Chondrocyte (in vitro differentiated cells): ENCODE measurements at places on chromosomes 6 and 20. TPM values are rescaled to one million over a fixed set of nuclear protein-coding genes. Genes with fewer than 3 reads are reported as not detected.

DNA sequence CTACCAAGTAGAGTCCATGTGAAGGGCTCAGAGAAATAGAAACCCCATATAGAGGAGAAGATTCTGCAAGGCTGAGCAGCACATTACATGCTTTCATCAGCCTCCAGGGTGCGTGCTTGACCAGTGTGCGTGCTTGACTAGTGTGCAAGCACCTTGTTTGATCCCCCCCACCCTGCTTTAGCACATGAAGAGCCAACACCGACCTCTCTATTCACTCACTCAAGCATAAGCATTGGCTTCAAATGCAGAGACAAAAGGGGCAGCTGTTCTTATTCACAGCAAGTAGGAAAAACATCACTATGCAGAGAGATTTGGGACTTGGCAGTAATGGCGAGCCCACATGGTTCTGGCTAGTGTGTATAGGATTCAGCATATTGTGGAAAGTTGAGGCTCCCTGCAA is 278.7 kb upstream of the RNF217 start:
- DNase-seq = no peak

GRCh38 chr6:33797626-33798342 is 6.0 kb downstream of the MLN start:
- peak; percentile 32 for DNase-seq

- no peak for DNase-seq
Observed at GRCh38 chr6:133503336-133503729, 262.2 kb downstream of the EYA4 start.

DNA sequence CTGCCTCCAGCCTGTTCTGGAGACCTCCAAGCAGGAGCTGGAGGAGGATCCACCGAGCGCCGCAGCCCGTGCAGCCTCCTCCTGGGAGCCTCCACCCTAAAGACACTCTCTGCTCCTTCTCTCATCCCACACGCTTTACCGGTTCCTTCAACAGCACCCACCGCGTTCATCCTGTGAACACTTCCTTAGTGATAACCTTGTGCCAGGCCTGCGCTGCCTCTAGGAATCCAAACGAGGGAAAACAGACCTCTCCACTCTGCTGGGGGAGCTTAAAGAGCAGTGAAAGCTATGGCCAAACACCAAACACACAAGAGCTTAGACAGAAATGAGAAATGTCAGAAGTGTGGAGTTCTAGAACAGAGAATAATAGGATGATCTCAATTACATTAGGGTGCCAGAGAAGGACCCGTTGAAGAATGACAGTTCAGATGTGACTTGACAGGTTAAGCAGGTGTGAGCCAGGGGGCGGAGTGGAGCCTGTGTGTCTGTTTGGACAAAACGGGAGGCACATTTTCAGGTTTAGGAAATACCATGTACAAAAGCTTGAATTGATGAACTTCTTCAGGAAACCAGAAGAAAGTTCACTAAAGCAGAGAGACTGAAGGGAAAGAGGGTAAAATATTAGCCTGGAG is 28.5 kb upstream of the HLA-DRB5 start:
- no peak for DNase-seq

DNA sequence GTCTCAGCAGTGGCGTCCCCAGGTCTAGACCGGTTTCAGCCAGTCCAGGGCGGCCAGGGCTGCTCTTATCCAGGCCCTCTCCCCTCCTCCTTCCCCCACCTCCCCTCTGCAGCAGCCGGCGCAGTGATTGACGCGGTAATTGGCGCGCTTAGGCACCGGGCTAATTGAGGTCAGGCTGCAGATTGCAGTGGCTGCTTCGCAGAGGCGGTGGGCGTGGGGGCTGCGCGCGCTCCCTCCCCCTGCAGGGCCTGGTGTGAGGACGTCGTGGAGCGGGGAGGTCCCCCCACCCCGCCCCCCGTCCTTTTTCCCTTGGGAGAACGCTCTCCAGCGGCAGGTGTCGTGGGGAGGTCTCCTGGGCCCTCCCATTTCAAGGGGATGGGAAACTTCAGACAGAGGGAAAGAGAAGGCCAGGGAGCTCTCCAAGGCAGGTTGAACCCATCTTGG is 70.4 kb upstream of the BLCAP start:
- peak; percentile 69 for DNase-seq

The NKAIN2 gene
- total RNA-seq = 3.4 to 37.9 TPM (median 4.0 TPM) in 3 replicates
